ENCODE measurements at places on chromosomes 5 and 9.

DNA sequence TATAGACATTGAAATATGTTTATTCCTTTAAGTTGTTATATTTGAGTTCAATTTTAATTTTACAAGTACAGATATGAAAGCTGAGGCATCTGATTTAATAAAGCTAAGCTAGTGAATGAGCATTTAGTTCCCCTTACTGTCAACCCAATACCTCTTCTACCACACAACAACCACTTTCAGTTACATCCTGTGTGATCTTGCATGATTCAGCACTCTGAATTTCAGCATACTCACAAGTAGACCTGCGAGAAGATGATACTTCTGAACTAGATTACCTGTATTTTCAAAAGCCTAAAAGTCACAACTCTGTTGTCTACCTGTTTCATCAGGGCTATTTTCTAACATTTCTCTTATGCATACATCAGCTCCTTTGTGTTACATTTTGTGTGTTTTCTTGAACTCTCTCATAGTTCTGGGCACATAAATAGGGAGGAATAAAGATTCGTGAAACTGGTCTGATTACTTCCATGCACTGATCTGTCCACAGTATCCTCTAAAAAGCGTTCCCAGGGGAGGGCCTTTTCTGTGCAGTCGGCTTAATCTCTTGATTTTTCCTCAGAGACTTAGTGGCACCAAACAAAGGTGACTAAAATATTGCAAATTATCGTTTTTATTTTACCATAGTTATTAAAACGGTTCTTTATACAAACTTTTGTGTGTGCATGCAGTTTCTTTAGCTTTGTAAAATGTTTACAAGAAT is 2025.5 kb upstream of the NUDT12 start:
- no peak for DNase-seq

GRCh38 chr9:134385915-134386314 is 59.7 kb downstream of the RXRA start:
- no peak for DNase-seq

DNA sequence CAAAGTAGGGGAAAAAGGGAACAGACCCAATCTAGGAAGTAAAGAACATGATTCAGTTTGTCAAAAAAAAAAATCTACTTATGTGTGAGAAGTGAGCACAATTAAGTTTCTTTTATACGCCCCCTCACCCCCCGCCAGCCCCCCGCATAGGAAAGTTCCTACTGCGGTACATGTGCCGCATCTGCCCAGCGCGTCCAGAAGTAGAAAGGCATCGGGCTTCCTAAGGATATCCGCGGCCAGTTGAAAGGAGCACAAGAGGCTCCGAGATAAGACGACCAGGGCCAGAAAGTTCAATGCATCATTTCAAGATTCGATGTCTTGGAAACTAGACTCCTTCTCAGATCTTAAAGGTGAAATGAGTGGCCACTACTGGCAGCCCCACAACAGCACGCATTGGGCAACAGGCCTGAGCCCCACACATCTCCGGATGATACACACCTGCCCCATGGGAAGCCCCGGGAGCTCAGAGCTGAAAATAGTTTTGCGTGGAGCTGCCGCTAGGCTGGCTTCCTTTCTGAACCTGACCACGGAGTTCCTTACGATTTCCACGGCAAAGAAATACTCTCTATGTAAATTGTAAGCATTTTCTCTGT is 203.9 kb downstream of the RAB3C start:
- DNase-seq = no peak

DNA sequence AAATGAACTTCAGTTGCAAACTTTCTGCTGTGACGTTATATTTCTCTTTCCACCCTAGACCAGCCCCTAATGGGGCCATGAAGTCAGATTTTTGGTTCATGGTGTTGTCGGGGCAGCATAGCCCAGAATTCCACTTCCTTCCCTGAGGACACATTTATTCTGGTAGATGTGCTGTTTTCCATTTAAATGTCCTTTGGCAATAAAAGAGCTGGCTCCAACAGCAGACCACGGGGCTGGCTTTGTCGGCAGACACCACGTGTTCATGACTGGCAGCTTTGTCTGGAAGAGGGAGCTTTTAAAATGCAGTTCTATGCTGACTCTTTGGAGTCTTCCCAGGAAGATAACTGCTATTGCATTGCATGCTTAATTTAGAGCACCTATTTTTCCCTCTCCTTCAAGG is 17.6 kb upstream of the LCP2 start:
- DNase-seq = no peak

DNA sequence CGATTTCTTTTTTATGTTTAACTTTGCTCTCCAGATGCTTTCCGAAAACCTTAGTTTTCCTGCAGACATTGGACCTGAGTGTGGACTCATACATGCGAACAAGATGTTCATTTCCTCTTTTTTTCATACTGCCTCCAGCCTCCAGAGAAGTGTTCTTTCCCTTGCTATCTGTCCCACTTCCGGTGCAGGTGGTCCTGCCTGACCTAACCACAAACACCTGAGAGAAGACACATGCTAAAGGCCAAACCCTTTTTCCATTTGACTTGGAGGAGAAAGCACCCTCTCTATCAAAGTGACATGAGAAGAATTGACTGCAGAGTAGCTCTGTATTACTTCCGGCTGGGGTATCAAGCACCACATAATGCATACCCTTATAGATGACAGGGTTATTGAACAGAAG is 334.0 kb downstream of the ARHGEF28 start:
- no peak for DNase-seq

DNA sequence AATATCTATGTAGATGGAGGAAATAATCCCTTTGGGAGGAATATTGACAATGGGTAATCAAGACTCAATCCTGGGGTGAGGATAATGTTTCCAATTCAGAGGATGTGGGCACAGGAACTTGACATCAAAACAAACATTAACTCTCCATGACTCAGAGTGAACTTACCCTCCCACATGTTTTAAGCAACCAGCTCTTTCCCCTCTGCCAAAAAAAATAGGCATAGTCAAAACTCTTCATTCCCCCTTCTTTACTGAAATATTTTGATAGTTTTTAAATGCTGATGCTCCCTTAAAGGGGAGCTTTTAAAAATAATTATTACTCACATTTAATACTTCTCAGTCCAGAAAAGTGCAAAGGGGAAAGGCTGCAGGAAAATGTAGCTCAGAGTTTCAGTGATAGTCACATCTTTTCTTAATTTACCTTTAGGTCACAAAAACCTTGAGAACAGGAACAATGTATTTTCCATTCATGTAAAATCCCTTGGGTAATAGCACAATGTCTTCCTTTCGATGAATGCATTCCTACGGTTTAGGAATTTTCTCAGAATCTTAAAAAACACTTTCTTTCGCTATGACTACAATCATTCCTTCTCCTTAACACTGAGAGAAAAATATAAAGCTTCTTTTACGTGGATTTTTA is 298.4 kb upstream of the GRAMD2B start:
- DNase-seq = no peak

- no peak for DNase-seq
Measured at GRCh38 chr5:23072179-23072578, 219.0 kb upstream of the CDH12 start.

DNA sequence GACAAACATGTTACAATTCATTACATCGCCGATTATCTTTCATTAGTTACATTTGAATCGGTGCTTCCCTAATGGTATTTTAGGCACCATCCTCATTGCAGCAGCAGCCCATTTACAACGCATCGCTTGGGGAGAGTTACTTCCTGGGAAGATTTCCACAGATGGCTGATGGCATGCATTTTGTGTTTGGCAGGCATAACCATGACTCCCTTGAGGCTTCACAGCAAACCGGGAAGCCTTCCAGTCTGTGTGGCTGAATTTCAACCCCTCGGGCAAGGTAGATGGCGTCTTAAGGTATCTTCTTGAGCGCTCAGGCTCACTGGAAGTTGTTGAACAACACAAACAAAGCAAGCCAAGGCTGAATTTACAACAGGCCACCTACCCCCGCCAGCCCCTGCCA is 1.6 kb upstream of the DNAH5 start:
- no peak for DNase-seq

- DNase-seq = no peak
Measured at GRCh38 chr5:60262576-60263295, 369.2 kb upstream of the PDE4D start.

GRCh38 chr5:156395306-156395675 is 68.3 kb downstream of the SGCD start:
- DNase-seq = no peak

- DNase-seq = no peak
Measured at GRCh38 chr9:112042769-112043168, 132.3 kb downstream of the SUSD1 start.

- no peak for DNase-seq
Measured at GRCh38 chr9:69885474-69885929, 64.9 kb downstream of the CFAP95 start.

GRCh38 chr5:173781432-173781815 is 106.7 kb upstream of the CPEB4 start:
- no peak for DNase-seq

DNA sequence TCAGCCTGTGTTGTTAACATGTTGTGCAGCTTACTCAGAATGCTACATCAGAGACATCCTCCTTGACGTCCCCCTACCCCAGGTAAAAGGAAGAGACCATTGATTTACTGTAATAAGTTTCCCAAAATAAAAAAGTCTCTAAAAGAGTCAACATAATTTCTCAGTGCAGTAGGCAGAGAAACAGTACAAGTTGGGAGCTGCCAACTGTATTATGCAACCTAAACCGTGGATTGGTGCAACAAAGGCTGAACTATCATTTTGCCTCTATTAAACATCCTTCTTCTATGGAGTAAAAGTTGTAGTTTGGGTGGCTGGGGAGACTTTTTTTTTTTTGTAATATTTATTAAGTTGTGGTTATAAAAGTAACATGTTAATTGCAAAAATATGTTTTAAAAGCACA is 208.0 kb downstream of the NR3C1 start:
- DNase-seq = no peak

DNA sequence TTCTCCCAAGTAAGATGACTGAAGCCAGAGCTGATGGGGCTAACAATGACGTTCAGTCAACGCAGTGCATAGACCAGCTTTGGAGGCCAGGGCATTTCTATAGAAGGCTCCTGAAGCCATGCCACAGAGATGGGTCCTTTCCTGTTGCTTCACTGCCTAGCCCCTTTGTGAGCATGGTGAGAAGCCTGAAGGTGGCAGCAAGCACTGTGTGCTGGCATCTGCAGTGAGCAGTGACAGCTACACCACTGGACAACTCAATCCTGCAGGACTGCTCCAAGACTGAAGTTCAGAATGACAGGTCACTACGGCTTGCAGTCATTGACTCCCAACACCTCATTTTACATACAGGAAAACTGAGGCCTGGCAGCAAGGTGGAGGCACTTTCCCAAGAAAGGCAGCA is 229.0 kb downstream of the TSSK1B start:
- DNase-seq = no peak

- no peak for DNase-seq
Measured at GRCh38 chr5:131589510-131590348, 45.3 kb downstream of the RAPGEF6 start.

DNA sequence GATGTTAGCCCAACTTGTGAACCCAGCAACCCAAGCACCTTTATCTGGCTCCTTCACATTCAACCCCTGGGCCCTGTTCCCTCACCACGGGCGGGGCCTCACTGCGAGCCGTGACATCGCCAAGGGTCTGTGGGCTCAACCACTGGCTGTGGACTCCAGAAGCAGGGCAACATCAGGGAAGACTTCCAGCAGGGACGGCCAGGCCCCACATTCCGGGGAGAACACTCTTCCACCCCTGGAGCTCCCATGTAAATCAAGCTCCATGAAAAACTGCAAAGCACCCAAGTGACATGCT is 175.3 kb downstream of the ERCC6L2 start:
- no peak for DNase-seq

DNA sequence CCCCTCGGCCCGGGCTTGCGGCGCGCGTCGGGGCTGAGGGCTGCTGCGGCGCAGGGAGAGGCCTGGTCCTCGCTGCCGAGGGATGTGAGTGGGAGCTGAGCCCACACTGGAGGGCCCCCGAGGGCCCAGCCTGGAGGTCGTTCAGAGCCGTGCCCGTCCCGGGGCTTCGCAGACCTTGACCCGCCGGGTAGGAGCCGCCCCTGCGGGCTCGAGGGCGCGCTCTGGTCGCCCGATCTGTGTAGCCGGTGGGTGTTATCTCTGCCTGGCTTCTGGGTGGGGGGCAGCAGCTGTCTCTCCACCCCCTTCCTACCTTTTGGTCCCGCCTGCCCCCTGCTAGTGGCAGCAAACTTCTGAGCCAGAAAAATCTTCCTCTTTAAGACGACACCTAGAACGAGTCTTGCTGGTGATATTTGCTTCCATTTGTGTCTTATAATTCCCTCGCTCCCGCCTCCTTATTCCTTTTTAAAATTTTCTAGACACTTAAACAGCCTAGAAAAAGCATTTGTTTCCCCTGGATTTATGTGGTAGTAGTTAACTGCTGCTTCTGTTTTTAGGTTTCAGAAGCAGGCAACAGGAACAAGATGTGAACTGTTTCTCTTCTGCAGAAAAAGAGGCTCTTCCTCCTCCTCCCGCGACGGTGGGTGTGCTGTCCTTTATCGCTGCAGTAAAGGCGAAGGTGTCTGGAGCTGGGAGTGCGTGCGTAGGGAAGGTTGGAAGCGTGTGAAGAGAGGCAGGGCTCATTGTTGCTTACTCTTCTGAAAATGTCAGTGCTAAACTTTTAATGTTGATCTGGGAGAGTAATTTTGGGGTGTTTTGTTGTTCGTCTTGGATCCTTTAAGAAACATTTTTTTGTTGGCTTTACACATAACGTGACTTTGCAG is 554 bp downstream of the JAK2 start:
- no peak for DNase-seq

- DNase-seq = no peak
Measured at GRCh38 chr5:63686938-63687337, 275.3 kb downstream of the HTR1A start.

GRCh38 chr5:32602906-32603305 is 17.5 kb downstream of the SUB1 start:
- DNase-seq = no peak
